ENCODE measurements at places on chromosomes 6 and 20.

- DNase-seq = no peak
Measured at GRCh38 chr6:142893088-142893487, 51.9 kb downstream of the HIVEP2 start.

DNA sequence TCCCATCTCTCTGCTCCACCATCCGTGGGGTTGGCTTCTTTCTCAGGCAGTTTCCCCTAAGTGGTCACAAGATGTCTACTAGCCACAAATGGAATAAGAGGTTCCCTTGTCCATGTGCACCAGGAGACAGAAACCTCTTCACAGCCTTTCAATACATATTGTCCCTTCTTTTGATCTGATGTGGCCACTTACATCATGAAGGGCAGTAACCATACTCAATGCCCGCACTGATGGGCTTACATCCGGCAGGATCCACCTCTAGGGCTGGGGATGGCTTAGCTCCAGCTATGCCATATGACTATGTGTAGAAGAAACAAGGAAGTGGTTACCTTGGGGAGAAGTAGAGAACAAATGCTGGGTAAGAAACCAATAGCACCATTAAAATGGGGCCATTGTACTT lies 64.4 kb downstream of the PLEKHG1 start:
- DNase-seq = no peak

- no peak for DNase-seq
Measured at GRCh38 chr6:14550410-14550809, 432.8 kb downstream of the CD83 start.

DNA sequence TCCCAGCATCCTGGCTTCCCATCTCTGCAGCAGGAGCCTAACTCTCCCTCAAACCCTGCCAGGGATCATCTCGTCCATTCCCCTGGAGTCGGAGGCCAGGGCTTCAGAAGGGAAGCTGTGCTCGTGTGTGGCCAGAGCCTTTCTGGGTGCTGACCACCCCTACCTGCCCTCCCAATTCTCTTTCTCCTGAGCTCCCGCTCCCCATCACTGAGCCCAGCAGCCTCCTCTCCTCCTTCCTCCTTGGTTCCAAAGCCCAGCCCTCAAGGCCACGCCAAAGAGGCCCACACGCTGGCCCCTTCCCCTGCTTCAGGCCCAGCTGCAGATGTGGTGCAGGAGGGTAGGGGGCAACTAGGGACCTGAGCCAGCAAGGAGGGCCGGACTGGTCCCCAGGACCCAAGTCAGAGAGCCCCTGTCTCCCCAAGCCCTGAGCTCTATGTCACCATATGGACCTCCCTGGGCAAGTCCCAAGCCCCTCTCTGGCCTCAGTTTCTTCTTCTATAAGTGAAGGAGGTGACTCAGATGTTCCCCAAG lies 1.3 kb downstream of the FAM83C start:
- no peak for DNase-seq

DNA sequence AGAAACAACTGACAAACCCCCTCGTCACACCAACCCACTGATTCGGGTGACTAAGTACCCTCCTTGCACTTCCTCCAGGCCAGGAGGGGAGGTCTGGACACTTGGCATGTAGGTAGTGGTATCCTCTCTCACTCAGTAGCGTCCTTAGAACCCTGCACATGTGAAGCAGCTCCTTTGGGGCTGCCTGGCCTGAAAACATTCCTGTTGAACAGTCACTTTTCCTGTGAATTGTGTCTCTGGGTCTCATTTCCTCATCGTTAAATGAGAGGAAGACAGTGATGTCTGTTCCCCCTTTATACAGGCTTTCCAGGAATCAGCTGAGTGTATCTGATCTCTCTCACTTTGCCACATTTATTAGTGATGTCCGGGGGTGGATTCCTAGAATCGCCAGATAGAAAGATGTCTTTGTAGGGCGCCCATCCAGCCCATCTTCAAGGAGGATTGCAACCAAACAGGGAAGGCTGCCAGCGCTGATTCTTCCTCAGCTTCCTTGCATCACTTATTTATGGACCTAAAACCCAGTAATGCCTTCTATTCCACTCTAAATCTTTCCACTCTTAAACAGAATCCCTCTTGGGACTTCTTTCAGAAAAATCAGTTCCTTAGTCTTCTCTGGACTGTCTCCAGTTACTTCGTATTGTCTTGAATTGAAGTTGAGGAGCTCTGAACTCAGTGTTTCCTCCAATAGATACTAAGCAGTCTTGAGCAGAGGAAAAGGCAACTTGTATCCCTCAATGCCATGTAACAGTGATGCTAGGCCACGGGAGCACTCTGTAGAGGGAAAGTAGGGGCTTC lies 9.4 kb upstream of the POPDC3 start:
- DNase-seq = no peak

GRCh38 chr6:99216959-99217358 lies 132.5 kb downstream of the FAXC start:
- DNase-seq = no peak

DNA sequence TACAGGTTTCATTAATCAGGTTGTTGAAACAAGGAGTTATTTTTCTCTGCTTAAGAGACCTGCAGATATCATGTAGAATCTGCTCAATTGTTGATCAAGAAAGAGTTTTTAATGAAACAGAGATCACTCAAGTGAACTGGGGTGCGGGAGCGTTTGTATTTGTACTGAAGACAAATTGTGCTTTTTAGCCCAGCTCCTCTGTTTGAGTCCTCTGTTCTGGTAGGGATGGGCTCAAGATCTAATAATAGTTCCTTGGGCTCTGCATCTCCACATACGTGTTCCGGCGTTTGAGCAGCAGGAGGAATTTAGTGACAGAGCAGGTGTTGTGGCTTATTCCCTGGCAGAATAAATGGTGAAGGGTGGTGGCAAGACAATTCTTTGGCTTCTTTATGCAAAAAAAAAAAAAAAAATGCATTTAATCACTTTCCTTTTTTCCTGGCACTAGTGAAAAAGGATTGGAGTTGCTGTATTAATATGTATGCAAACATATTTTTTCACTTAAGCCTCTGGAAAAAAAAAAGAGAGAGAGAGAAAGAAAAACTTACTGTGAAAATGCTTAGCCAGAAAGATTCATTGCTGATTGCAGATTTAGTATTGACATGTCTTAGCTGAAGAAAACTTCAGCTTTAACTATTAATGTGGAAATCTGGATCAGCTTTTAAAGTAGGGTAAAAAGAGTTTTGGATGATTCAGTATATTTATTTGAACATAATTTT lies 4.0 kb downstream of the CITED2 start:
- no peak for DNase-seq

DNA sequence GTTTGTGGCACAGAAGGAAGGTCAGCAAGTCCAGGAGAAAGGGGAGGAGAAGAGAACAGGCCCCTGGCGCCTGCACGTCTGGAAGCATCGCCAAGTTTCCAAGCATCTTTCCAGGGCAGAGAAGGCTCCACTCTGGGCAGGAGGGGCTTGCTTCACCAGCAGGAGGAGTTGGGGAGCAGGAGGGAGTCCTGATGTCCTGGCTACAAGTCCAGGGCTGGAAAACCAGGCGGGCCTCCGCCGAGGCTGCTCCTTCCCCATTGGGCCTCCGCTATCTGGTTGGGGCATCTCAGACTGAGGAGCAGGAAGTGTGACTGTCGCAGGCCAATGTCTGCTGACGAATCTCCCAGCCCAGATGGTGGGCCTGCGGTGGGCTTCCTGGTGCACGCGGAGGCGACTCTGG lies 421.9 kb downstream of the PREX1 start:
- DNase-seq = no peak

GRCh38 chr6:2502096-2502997 lies 248.4 kb downstream of the MYLK4 start:
- DNase-seq = no peak

All from cortex of kidney (tissue), 1 donor.